ENCODE measurements at places on chromosomes 13 and 19.

- DNase-seq: no peak
These were observed 56.6 kb downstream of the COG3 start for GRCh38 chr13:45521297-45521696.

DNA sequence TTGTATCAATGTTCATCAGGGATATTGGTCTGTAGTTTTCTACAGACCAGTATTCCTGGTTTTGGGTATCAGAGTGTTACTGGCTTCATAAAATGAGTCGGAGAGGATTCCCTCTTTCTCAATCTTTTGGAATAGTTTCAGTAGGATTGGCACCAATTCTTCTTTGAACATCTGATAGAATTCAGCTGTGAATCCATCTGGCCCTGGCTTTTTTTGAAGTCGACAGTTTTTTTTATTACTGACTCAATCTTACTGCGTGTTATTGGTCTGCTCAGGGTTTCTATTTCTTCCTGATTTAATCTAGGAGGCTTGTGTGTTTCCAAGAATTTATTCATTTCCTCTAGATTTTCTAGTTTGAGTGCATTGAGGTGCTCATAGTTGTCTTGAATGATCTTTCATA, 11.4 kb downstream of the TEX26 start:
- DNase-seq: no peak

- no peak for DNase-seq
These were observed 720 bp upstream of the HNRNPL start for GRCh38 chr19:38850436-38850975.

DNA sequence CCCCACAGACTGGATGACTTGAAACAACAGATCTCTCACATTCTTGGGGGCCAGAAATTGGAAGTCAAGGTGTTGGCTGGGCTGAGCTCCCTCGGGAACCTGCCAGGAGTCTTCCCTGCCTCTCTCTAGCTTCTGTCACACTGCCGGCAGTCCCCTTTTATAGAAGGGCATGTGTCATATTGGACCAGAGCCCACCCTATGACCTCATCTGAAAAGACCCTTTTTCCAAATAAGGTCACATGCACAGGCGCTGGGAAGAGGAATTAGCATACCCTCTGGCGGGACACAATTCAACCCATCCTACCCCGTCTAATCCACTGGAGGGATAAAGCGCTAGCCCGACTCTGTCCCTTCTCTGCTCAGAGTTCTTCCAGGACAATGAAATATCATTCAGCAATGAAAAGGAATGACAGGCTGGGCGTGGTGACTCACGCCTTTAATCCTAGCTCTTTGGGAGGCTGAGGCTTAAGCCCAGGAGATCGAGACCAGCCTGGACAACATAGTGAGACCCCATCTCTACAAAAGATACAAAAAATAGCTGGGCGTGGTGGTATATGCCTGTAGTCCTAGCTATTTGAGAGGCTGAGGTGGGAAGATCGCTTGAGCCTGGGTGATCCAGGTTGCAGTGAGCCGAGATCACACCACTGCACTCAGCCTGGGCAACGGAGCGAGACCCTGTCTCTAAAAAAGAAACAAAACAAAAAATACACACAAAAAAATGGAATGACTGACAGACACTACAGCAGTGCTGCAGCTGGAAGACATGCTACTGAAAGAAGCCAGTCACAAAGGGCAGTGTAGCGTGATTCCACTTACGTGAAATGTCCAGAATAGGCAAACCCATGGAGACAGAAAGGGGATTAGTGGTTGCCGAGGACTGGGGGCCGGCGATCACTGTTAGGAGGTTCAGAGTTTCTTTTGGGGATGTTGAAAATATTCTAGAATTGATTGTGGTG, 28.5 kb downstream of the MEIS3 start:
- no peak for DNase-seq

DNA sequence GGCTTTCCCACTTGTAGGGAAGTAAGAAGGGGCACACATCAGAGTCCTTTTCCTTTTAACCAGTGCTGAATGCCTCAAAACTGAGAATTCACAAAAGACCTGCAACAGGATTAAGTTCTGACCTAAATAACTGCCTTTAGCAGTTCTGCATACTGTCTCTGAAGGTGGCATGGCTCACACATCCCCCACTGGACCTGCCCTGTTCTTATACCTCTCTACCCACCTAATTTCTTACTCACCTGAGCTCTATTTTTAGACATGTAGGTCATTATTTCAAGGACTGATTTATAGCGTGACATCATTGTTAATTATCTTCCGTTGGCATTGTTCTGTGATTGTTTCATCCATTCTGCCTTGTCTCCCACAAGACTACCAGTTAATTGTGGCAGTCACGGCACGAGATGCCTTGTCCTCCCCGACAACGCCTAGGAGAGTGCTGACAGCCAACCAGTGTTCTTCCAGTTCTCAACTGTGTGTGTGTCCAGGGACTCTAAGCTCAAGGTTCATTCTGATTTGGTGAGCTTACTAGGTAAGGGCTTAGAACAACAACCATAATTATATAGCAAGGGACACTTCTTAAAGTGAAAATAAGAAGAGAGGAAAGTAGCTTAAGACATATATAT, 27.1 kb upstream of the UBL3 start:
- DNase-seq: no peak

DNA sequence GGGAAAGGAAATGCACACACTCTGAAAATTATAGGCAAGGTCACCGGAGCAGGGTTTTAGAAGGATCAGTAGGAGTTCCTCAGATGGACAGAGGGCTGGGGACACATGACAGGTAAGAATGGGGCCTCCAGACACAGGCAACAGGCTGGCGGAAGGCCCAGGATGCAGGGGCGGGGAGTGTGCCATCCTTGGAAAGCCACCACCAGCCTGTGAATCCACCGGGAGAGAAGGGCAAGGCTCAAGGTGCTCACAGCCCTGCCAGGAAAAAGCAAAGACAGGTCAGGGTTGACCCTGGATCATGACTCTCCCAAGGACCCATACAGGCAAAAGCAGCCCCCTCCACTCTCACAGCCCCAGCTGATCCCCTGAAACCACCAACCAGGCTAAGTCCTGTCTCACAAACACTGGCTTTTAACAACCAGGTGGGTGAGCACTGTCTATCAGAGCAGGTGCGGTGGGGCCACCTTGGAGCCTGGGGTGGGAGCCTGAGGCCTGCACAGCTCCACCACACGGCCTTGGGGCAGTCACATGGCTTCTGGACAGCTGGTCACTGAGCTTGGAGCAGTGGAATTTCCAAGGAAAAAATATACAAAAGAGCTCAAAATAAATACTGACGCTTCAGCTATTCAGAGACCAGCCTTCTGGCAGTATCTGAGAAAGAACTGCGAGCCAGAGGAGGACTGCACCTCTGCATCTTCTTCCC, 35.2 kb upstream of the ISYNA1 start:
- no peak for DNase-seq

DNA sequence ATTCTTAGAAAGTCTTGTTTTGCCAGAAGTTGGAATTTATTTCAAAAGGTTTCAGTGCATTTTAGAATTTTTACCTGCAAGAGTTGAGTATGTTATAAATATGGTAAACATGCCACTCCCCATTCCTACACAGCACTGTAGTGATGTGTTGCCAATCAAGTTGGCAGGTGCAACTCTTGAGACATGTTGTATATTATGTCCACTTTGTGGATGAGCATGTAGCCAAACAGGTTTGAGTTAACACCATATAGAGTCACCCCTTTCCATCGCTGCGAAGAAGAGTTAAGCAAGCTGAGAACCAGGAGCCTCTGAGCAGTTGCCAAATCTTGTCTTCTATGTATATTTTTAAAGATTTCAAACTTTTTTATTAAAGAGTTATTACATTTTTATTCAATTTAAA, 359.8 kb downstream of the LMO7 start:
- DNase-seq: no peak

DNA sequence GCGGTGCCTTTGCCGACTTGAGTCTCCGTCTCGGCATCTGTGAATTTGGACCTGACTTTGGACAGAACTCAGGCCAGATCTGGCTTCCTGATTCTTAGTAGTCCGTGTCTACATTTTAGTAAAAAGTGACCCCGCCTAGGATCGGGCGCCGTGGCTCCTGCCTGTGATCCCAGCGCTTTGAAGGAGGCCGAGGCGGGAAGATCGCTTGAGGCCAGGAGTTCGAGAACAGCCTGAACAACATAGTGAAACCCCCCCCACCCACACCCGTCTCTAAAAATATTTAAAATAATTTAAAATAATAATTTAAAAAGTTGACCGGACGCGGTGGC, 849 bp upstream of the TCF3 start:
- no peak for DNase-seq

DNA sequence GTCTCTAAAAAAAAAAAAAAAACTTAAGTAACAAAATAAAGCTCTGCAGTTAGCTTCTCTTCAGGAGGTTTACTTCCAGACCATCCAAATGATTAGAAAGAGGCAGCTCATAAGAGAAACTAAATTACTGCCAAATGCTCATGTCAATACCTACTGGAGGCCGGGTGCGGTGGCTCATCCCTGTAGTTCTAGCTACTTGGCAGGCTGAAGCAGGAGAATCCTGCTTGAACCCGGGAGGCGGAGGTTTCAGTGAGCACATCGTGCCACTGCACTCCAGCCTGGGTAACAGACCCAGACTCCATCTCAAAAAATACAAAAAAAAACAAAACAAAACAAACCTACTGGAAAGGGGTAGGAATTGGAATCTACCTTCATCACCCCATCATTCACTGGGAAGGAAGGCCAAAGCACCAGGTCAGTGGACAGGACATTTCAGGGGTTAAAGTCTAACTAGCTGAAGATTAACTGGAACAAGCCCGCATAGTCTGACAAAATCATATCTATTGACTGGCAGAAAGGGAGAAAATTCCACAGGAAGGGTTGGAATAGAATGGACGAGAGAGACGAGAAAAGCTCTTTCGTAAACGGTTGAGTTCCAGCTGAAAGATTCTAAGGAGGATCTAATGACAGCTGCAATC, 1.3 kb downstream of the ZFP14 start:
- no peak for DNase-seq

DNA sequence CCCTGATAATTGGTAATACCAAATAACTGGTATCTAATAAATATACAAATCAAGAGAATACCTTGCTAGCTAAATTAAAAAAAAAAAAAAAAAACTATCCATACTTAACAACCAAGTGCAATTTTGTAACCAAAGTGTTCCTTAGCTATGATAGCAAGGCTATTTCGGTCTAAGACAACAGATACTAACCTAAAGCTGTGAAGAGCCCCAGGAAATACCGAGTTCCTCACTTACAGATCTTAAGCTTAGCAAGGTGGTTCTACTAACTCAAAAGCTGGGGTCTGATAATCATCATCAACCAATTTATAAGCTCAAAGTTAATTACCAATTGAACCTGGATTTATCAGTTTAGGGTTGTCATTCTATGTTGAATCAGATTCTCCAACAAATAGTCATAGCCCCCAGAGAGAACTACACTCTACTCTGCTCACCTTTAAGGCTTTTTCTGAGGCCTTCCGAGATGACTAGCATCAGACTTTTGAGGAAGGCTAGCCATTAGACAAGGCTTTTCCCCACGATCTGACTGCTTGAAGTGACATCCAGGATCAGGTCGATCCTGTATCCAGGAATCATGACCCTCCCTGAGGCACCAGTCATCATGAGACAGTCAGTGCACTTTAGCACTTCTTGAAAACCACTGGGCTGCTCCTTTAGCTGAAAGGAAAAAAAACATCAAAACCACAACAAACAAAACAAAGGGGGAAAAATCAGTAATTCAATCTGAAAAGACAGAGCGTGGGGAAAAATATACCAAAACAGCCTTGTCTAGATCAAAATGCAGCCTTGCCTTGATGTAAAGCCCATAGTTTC, 31.9 kb downstream of the INTS6 start:
- no peak for DNase-seq

DNA sequence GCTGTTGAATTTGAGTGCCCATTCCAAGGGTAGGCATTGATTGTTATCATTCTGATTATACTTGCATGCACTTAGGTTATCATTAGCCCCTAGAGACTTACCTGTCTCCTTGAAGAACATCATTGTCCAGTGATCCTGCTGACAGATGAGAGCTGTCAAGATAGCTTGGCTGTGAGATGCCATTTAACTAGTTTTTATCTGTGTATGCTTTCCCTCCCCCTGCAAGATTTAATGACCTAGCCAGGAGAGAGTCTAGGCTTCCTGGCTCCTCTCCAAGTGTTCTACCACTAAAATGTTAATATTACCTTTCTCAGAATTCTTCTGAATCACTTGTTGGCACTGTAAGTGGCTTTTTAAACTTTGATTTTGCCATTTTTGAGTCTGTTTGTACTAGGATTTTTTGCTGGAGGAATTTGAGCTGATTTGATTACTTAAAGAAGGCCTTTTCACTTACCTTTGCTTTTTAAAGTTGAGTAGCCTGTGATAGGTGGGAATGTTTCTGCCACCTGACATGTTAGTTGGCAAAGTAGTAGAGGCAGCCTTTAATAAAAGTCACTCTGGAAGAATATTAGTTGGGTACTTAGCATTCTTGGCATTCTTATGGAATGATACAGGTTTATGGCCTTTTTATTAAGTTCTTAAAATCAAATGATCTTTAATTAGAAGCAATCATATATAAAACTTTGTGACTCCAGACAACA, 41.1 kb downstream of the ARHGAP35 start:
- peak; percentile 29 for DNase-seq

- DNase-seq: no peak
These were observed 21.0 kb downstream of the TNFSF9 start for GRCh38 chr19:6551607-6552450.

- no peak for DNase-seq
These were observed 69.7 kb downstream of the ZNF100 start for GRCh38 chr19:21697698-21698097.

- peak; percentile 3 for DNase-seq
These were observed 262.7 kb downstream of the DNAJC15 start for GRCh38 chr13:43285933-43286597.

DNA sequence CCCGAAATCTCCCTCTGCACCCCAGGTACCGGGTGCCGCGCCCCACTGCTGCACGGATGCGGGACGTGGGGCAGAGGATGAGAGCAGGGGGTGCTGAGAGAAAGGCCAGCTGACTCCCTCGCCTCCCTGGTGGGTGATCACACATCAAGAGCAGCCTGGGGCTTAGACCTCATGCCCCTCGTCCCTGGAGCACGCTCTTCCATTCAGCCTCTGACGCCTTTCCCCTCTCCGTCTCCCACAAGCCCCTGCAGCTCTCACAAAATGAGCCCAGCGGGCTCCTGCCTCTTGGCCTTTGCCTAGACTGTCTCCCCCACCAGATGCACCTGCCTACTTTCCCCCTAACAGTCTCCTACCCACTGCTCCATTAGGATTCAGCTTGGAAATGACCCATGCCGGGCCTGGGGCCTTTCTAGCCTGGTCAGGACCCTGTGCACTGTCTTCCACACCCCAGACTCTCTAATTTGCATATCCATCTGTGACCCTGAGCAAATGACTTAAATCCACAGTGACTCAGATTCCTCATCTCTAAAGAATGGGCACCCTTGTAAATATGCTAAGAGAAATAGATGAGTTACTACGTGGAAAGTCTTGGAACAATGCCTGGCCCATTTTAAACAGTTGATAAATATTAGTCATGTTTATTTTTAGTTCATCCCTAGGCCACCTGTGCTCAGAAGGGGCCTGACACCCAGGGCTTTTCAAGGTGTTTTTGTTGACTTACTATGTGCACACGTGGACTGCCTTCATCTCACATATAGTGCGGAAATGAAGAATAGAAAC, 582 bp upstream of the PTPRH start:
- DNase-seq: peak; percentile 74

GRCh38 chr13:37074703-37075102, 15.2 kb upstream of the SUPT20H start:
- DNase-seq: peak; percentile 30
